ENCODE measurements at places on chromosomes 16 and 17.
A peak's percentile ranks its signal among the peaks of the same experiment; 100 is the strongest.

DNA sequence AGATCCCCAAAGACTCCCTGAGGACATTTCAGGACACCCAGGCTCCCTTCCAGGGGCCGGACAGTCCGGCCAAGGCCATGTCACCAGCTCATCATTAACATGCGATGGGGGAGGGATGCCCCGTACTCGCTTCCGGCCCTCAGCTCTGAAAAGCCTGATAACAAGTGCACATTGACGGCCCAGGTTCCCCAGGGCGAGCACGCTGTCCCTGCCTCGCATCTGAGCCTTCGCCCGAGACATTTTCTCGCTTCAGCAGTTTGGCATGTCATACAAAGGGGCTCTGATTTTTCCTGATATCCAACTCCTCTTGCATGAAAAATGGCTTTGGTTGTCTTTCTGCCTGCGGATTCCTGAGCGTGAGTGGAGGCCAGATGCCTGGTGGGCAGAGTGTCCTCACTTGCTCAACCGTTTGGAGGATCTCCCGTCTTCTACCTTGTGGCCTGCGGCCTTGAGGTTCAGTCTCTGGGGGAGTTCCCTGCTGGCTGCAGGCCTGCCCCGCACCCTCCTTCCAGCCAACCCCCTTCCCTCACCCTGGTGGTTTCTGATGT is 14.1 kb downstream of the CACNG4 start:
- no peak for DNase-seq

DNA sequence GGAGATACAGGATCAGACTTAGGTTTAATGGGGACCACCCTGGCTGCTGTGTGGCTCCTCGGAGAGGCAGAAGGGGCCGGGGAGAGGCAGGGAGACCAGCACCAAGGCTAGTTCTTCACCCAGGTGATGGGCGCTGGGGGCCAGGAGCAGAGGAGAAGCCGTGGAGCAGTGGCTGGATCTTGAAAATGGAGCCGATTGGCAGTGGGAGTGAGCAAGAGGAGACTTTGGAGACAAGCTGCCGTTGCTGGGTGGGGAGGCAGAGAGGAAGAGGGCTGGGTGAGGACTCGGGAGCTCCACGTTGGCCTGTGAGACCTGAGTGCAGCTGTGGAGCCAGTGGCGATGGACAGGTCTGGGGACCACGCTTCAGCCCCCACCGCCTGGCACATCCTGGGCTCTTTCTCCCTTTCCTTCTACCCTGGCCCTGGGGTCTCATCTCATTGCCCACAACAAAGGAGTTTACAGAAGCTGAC is 9.0 kb downstream of the RAB11FIP4 start:
- DNase-seq = no peak

DNA sequence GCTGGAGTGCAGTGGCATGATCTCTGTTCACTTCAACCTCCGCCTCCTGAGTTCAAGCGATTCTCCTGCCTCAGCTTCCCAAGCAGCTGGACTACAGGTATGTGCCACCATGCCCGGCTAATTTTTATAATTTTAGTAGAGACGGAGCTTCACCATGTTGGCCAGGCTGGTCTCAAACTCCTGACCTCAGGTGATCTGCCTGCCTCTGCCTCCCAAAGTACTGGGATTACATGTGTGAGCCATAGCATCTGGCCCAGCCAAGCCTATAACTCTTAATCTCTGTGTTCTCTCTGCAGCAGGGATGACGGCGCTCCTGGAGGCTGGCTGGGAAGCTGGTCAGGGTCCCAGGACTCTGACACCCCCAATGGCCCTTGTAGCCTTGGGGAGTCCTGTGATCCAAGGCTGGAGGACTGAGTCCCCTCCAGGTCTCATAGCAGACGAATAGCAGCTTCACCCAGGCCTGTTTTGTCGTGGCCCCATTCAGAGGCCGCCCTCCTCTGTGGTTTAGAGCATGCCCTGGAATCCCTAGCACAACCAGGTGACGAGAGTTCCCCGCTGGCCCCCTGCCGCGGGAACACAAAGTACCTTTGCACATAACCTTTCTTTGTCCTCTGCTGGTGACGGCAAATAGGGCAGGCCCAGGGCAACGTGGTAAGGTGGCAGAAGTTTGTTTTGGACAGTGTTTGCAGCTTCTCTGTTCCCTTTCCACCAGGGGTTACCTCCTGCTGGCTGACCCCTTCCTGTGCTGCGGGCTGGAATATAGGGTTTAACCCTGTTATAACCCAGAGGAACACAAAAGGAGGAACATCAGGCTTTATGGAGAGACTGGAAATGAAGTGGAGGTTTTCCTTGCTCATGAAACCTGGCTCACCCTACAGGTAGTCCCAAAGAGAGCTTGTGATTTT is 43.0 kb upstream of the TOB1 start:
- peak; percentile 75 for DNase-seq

DNA sequence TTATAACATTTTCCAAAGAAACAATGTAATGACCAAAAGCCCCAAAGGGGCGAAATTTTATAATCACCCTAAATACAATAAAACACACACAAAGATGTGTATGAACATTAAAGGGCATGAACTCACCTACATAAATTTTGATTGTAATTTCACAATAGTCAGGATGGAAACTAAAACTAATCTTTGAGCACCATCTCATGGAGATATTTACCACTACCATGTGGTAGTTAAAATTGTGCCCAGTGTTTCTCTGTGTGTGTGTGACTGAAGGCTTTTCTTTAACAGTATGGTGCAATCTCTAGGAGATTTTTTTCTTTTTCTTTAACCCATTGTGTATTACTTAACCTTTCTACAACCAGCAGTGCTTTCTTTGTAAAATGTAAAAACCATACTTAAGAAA is 19.7 kb upstream of the MEIOC start:
- DNase-seq = no peak

- DNase-seq = peak; percentile 99
Measured at GRCh38 chr16:588889-589657, 793 bp upstream of the RAB40C start.

- DNase-seq = no peak
Measured at GRCh38 chr17:15891318-15891717, 53.6 kb upstream of the ADORA2B start.
